ENCODE measurements at places on chromosomes 16 and 17. TPM values are rescaled to one million over a fixed set of nuclear protein-coding genes. Genes with fewer than 3 reads are reported as not detected.

GRCh38 chr17:20979792-20980083 is 63.1 kb downstream of the USP22 start:
- no peak for DNase-seq

GRCh38 chr17:62809656-62810055 is 1.5 kb upstream of the MARCHF10 start:
- no peak for DNase-seq

GRCh38 chr16:65876056-65876408 is 490.5 kb upstream of the CDH5 start:
- no peak for DNase-seq

- DNase-seq: no peak
These were observed 49.7 kb upstream of the ENDOV start for GRCh38 chr17:80365001-80365965.

HSD17B2 gene
- total RNA-seq: 0.71 TPM

Measured in mesenteric fat pad (tissue), 1 donor.